ENCODE measurements at places on chromosomes 6 and 20.

DNA sequence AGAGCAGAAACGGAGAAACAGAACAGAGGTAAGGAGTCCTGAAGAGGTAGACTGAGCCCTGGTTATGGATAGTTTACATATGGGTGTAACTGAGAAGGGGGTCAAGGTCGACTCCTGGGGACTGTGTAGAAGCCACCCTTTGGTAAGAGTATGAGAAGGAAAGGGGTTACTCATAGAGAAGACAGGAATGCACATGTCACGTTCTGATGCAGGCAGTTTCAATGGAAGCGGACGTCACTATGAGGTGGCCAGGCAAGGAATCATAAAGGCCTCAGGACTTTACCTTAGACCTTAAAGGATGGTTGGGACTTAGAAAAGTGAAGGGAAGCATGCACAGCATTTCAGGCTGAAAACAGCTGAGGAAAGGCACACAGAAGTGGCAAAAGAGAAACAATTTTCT lies 25.1 kb downstream of the RGS17 start:
- no peak for DNase-seq

- no peak for DNase-seq
Measured at GRCh38 chr6:21274851-21275250, 318.7 kb upstream of the SOX4 start.

DNA sequence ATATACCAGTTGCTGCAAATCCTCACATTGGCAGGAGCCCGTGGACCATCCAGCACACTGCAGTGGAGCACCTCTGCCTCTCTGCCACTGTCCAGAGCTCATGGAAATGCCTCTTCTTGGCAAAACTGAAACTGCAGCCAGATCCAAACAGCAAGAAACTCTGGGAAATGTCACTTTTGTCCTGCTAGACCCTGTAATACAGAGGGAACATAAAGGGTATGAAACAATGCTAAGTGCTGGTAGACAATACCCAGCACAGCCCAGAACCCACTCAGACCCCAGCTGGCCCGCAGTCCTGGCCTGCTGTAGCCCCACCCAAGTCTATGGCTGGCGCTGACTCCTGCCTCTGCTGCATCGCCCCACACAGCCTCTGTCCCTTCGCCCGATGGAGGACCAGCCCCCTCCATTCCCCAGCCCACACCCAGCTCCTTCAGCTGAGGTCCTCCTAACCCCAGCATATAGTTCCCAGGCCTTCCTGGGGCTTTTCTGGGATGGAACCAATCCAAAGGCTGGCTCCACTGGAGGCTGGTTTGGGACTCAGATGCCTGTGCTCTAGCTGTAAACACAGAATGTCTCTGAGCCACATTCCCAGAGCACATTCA lies 242.5 kb downstream of the LRFN2 start:
- DNase-seq: no peak

DNA sequence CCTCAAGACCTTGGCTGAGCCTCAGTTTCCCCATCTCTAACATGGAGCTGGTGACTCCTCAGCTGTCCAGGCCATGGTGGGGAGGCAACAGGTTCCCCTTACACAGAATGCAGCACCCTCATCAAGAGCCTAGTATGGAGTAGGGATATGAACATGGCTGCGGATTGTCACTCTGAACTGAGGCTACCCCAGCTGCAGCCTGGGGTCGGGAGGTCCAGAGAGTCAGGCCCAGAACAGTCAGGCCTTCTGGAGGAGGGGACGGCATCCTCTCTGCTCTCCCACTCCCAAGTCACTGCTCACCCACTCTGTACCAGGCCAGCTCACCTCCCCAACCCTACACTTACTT lies 1.4 kb upstream of the FOXS1 start:
- DNase-seq: no peak

DNA sequence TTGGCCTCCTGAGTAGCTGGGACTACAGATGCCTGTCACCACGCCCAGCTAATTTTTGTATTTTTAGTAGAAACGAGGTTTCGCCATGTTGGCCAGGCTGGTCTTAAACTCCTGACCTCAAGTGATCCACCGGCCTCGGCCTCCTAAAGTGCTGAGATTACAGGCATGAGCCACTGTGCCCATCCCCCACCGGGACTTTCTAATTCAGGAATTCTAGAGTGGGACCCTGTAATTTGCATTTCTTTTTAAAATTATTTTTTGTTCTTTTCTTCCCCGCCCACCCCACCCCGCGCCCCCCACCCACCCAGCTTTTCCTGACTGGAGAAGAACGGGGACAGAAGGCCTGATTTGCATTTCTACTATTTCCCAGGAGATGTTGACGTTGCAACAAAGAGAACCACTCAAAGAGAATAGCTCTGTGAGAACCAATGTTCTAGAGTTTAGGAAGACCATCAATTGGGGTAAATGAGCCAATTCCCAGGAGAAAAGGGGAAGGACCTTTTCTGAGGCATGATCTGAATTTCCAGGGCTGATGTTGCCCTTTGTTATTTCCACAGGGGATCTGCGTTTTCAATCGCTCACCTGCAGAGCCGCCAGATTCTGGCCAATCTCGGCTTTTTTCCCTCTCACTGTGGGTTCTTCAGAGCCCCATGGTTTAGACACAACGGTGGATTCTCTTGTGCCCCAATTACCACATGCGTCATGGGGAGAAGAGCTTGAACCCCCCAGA lies 33.2 kb upstream of the TFAP2C start:
- DNase-seq: no peak

- DNase-seq: no peak
Measured at GRCh38 chr6:27514906-27515495, 42.1 kb upstream of the ZNF184 start.

- peak; percentile 37 for DNase-seq
Measured at GRCh38 chr20:44217342-44218092, 6.9 kb upstream of the OSER1 start.

DNA sequence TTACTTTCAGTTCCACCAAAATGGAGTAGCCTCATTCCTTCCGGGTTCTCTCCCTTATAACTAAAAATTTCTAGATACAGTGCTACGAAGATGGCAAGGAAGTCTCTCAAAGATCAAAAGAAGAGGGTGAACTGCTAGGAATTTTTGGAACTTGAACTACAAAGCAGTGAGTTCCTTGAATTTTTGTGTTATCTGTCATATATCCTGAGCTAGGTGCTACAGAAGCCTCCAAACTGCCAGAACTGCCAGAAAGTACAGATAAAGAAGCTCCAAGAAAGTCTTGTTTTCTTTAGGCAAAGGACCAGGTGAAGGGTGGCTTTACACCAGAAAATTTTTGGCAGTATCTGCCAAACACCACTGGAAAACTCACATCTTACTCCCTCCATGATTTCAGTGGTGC lies 218.8 kb upstream of the FLRT3 start:
- DNase-seq: no peak

- no peak for DNase-seq
Measured at GRCh38 chr20:58941471-58941870, 39.6 kb upstream of the NELFCD start.

DNA sequence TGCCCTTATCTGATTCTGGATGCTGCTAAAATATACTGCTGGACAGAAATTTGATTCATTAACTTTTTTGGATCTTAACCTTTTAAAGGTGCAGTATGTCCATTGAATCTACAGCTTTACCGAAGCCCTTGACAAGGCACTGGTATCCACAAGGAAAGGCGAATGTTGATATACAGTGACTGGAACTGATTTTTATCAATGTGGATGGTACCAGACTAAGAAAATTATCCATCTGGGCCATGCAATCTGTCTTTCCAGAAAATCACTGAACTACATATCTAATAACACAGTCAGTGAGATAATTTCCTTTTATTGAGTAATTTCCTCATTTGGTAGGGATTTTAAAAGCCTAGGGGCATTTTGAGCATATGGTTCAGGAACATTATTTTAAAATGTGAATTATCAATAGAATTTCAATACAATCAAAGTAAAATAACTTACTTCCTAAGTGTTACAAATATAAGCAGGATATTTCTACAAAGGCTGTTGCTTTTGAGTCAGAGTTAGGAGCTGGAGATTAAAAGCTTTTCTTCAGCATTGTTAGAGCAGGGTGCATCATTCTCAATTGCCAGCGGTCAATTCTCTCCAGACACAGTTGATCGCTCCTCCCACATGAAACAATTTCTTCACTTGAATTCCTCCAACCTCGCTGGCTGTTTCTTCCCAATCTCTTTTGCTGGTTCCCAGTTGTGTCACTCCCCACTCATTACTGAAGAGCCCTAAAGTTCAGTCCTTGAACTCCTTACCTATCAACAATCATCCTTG lies 585.3 kb upstream of the FLRT3 start:
- no peak for DNase-seq

DNA sequence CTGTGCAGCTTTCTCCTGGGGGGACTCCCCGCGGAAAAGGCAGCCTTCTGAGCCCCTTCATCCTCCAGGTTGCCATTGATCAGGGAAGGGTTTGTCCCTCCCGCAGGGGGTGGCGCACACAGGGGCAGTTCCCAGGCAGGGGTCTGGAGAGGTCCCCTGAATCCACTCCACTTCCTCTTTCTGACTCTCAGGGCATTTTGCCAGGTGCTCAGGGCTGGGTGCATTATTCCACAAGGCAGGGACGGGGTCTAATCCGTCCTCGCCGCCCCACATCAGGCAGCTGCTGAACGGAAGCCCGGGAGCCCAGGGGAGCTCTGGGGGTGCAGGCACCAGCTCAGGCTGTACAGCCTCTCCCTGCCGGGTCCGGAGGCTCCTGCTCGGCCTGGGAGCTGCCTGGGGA lies 180.9 kb downstream of the TTLL2 start:
- no peak for DNase-seq

- no peak for DNase-seq
Measured at GRCh38 chr20:36794116-36794474, 20.5 kb upstream of the DSN1 start.

GRCh38 chr6:79670789-79671188 lies 39.7 kb downstream of the SH3BGRL2 start:
- no peak for DNase-seq

DNA sequence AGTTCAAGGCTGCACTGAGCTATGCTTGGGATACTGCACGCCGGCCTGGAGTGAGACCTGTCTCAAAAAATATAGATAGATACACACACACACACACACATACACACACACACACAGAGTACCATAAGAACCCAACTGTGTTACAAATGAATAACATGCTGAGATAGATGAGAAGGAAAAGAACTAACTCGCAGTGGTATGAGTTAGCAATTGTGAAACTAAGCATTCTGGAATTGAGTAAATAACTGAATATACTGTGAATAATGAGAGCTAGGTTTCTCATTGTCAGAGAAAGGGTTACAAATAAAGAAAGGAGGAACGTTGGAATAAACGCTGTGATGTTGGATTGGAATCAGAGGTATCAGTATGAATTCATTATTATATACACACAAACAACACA lies 14.6 kb upstream of the FAXC start:
- DNase-seq: no peak

GRCh38 chr20:2149507-2149906 lies 47.9 kb downstream of the STK35 start:
- DNase-seq: no peak

DNA sequence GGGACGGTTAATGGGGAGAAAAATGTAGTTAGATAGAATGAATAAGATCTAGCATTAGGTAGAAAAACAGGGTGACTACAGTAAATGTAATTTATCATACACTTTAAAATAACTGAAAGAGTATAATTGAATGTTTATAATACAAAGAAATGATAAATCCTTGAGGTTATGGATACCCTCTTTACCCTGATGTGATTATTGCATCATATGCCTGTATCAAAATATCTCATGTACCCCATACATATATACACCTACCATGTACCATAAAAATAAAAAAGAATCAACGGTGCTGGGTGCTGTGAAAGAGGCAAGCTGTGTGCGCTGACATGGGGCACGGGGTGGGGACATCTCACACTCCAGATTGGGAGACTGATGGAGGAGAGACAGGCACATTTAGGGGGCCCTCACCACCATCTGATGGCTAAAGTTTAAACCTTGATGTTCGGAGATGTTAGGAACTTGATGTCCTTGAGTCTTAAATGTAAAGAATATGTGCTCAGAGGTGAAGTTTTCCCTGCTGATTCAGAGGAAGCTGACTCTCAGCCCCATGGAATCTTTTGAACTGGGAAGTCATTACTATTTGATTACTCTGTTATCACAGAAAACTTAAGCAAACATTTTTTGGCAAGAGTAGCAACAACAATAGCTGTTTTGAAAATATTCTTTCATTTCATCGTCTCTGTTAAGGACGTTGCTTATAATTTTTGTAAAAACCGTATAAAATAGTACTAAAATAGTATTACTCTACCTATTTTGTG lies 26.4 kb upstream of the RFPL4B start:
- DNase-seq: no peak

DNA sequence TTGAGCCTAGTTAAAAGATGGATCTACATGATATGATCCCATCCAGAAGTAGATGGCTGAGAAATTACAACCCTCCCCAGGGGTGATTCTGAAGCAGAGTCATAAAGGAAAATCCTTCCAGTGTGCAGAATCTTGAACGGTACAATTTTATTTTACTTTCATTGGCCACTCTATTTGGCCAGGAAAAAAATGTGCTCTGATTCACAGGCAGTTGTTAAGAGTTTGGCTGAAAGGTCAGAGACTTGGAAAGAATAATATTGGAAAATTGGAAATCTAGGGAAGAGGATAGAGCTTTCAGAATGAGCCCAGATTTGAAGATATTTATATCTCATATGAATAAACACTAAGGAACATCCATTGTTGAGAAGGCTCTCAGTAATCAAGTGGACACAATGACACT lies 1299.3 kb upstream of the GJE1 start:
- DNase-seq: no peak

DNA sequence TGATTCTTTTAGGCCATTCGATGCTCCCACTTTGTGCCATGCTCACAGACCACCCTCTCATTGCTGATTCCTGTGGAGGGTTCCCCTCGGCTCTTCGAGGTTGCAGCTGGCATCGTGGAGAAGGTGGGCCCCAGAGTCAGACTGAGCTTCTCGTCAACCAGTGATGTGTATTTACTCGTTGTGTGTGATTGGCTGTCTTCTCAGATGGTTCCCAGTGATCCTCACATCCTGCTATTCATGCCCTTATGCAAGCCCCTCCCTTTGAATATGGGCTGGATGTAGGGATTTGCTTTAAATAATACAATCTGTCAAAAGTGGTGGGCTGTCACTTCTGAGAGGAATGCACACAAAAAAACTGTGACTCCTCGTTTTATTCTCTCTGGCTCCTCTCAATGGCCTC lies 99.6 kb upstream of the ENPP5 start:
- DNase-seq: no peak

DNA sequence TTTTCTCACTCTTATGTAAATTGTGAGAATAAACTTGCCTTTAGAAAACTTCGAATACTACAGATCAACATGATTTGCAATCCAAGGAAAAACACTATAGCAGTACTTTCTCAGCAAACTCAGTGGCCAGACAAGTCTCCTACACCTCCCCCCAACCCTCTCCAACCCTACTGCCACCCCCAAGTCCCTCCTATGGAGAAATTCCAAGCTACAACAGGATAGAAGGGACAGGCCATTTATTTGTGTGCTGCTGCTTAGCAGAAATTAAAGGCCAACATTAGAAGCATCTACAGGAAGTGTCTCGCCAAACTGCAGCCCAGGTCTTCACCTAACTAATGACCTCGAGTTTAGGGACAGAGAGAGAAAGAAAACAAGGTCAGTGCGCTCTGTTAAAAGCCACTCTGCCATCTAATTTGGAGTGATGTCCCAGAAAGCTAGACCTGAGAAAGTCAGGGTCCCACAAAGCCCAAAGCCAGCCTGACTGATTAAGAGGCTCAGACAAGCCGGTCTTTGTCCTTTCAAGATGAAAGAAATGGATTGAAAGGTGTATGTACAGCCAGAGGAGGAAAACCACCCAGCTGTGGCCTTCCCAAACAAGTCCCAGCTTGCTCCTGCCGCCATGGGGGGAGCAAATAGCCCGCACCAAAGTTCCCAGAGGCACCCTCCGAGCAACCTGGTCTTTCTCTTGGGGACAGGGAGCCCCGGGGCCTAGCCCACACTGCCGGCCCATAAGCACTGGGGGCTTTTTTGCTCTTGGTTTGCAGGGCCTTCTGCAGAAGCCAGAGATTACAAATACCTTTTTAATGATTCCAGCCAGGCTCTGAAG lies 3.4 kb downstream of the BMP7 start:
- DNase-seq: no peak

All from NCI-H1048 (cell line).